ENCODE measurements at places on chromosomes 2 and 18. TPM values are rescaled to one million over a fixed set of nuclear protein-coding genes. Genes with fewer than 3 reads are reported as not detected.

PROM2 gene
- total RNA-seq: 0.77 TPM

CLK1 gene
- total RNA-seq: 907 TPM

ARHGEF4 gene
- 1.5 TPM for total RNA-seq

ASB3 gene
- 29.1 TPM for total RNA-seq

STAT4 gene
- total RNA-seq: 117 TPM

SERPINB3 gene
- not detected for total RNA-seq

SEPTIN10 gene
- 3.9 TPM for total RNA-seq

TMEM169 gene
- 1.6 TPM for total RNA-seq

FTCDNL1 gene
- total RNA-seq: 1.8 TPM

GRCh38 chr2:214881647-214882202 lies 72.2 kb upstream of the BARD1 start:
- no peak for DNase-seq

GRCh38 chr2:215460682-215461382 lies 25.0 kb upstream of the FN1 start:
- no peak for DNase-seq

DNA sequence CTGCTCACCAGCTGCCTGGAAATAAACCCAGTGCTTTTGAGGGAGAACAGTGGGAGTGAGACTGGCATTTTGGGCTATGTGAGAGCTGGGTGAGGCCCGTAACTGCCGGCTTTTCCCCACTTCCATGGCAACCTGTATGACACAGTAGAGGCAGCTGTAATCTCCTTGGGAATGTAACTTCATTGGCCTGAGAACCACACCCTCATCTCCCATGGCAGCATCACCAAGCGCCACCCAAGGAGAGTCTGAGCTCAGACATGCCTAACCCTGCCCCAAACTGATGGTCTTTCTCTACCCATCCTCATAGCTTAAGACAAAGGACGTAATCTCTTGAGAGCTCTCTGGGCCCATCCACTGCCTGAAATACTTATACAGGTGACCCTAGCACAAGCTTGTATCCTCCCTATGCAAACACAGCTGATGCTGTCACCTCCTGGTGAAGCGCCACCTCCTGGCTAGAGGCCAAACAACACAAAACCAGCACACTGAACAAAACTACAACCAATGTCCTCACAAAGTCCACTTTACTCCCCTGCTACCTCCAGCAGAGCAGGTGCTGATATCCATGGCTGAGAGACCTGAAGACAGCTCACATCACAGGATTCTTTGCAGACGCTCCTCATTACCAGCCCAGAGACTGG lies 763.4 kb upstream of the NRXN1 start:
- DNase-seq: no peak

DNA sequence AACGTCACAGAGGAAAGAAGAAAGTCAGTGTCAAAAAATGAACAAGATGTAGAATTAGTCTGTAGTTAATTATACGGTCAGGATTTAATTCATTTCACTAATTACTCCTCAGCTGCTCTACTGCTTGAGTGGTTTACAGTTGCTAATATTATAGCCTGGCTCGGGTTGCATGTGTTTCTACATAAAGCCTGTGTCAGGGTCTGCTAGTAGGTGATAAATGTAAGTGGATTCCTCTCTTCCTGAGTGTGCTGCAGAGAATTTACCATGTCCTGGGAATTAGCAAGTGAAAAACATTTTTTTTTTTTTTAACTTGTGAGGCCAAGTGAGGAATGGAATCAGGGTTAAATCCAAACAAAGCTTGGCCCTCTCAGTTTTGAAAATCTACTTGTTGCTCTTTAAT lies 622.6 kb downstream of the EPHA4 start:
- no peak for DNase-seq

GRCh38 chr2:23707096-23707495 lies 219.8 kb downstream of the ATAD2B start:
- DNase-seq: no peak

DNA sequence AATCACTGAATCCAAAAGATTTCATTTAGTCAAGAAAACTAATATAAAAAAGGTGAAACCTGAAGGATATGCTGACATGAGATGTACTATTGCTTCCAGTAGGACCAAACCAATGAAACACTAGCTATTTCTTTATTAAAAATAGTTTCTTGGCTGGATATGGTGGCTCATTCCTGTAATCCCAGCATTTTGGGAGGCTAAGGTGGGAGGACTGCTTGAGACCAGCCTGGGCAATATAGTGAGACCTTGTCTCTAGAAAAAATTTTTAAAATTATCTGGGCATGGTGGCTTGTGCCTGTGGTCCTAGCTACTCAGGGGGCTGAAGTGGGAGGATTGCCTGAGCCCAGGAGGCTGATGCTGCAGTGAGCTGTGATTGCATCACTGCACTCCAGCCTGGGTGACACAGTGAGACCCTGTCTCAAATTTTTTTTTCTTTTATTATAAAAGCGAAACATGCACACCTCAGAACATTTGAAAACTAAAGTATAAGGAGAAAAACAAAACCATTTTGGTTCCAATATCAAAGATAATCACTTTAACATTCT lies 266.2 kb downstream of the TGIF1 start:
- no peak for DNase-seq

DNA sequence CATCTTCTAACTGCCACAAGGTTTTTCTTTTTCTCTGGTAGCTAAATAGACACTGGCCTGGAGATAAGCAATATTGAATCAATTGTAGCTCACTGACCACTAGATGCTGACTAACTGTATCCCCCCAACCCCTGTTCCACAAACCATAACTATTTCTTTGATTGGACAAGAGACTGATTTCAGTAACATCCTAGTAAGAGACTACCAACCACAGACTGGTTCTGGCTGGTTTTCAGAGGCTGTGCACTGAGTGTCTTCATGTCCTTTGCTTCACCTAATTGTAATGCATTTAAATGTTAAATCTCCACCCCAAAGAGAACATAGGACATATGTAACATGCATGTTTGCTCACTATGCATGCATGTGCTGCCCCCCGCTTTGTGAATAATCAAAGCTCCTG lies 3.2 kb upstream of the AAK1 start:
- DNase-seq: no peak

DNA sequence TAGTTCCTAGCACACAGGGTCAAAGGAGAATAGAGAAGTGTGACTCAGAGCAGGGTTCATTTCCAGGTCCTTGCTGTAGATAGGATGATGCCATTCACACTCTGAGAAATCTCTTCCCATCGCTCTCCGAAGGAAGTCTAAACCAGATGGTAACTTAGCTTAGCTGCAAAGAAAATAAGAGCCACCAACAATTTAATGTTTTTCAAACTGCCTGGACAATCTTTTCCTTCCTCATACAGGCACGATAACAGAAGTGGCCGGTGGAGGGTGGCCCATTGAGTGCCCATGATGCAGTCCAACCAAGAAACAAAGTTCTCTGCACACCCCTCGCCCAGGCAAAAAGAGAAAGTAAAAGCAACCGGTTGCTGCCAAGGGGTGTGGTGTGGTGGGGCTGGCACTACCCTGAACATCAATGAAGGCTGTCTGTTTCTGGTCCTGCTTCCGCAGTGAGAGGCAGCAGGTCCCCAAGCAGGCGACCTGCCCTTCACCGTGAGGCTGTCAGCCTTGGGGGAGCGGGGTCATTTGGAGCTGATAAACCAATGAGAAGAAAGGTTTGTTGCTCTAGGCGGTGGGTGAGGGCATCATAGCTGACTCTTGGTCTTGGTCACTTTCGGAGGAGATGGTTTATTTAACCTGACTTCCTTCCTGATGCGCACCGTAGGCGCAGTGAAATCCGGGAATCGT lies 105.6 kb upstream of the CD302 start:
- peak; percentile 48 for DNase-seq

DNA sequence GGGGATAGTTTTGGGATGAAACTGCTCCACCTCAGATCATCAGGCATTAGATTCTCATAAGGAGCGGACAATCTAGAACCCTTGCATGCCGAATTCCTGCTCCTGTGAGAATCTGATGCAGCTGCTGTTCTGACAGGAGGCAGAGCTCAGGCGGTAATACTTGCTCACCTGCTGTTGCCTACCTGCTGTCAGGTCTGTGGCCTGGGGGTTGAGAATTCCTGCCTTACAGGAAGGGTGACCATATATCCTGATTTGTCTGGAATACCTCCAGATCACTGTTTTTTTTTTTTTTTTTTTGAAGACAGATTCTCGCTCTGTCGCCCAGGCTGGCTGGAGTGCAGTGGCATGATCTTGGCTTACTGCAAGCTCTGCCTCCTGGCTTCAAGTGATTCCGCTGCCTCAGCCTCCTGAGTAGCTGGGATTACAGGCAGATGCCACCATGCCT lies 21.7 kb downstream of the ACSL3 start:
- DNase-seq: no peak

GRCh38 chr2:129753261-129753660 lies 226.2 kb upstream of the RAB6C start:
- DNase-seq: no peak

- no peak for DNase-seq
These were observed 36.4 kb downstream of the RAMP1 start for GRCh38 chr2:237895544-237896506.

DNA sequence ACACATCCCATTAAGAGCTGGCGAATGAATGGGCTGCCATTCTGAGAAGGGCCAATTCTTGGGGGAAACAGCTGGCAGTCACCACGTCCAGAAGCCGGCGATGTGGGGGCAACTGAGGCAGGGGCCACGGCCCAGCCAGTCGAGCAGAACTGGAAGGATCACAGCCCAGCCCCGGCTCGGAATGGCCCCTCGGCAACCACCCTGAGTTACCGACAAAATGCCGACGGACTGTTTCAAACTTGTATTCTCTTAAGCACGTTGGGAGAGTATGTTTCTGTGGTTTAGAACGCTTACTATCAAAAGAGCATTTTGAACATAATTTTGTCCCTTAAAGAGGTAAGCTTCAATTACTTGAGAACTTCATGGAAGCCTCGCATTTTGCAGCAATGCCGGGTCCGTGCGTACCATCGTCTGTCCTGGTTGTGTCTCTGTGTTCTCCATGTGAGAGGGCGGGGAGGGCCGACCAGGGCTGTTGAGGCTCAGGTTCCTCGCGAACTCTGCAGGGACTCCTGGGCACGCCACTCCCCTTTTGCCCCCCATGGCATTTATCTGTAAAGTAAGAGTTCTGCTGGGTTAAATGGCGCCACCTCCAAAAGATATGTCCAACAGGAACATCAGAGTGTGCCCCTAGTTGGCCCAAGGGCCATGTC lies 155.9 kb downstream of the TWIST2 start:
- DNase-seq: no peak

GRCh38 chr2:211982162-211982561 lies 556.4 kb downstream of the ERBB4 start:
- DNase-seq: no peak

DNA sequence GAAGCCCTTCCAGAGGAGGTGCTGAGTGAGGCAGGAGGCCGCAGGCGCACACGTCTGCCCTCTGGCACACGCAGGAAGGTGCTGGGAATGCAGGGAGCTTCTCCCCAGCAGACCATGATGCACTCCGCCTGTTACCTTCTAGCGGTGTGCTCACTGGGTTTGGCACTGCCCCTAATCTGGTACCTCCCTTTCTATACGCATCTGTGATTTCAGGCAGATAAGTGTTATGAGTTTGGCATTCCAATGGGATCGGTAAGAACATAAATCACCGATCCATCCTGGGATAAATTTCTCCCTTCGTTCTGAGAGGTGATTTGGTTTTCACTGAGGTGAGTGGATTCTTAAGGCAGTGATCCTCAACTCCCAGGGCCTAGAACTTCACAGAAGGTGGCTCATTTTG lies 34.6 kb downstream of the ODC1 start:
- no peak for DNase-seq

DNA sequence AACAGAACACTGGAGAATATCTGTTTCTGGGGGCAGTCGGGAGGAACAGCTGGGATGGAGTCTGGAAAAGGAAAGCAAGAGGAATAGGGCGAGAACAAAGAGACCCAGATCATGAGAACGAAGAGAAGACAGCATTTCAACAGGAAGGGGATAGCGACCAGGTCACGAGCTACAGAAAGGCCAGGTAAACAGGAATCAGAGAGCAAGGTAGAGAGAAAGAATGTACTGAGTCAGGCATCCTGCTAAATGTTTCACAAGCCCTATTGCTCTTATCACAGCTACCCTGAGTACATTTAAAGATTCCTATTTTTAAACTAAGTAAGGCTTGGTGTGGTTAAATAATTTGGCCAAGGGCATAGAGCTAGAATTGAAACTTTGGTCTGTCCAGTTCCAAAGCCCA lies 254.9 kb upstream of the RAB12 start:
- DNase-seq: no peak

DNA sequence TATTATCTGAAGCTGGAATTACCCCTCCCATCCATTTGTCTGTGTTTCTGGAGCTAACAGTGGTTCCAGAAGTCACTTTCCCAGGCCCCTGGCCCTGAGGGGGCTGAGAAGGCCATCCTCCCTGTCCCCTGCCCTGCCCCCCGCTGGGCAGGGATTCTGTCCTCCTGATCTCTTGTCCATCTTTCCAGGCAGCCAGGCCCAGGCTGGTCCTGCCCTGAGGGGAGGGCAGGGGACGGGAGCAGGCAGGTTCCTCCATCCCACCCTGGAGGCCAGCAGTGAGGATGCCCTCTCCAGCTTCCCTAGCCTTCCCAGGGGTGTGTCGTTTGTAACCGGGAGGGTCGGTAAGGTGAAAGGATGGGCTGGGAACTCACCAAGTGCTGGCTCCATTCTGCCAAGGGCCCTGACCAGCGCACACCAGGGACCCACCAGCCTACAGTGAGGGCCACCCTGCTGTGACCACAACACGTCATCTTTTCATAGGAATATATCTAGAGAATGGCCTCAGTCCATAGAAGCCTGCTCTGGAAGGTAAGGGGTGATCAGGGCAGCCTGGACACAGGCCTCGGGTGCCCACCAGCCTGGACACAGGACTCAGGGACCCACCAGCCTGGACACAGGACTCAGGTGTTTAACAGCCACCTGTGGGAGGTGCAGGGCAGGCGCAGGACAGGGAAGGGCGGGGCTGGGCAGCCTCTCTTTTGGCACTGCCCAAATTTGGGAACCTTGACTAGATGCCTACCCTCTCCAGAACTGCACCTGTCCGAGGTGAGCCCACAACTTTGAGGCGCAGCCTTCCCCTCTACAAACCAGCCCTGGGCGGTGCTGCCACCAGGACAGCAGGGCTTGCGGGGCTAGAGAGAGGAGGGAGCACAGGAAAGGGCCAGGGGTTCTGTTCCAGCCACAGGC lies 35.8 kb upstream of the GPC1 start:
- DNase-seq: no peak

DNA sequence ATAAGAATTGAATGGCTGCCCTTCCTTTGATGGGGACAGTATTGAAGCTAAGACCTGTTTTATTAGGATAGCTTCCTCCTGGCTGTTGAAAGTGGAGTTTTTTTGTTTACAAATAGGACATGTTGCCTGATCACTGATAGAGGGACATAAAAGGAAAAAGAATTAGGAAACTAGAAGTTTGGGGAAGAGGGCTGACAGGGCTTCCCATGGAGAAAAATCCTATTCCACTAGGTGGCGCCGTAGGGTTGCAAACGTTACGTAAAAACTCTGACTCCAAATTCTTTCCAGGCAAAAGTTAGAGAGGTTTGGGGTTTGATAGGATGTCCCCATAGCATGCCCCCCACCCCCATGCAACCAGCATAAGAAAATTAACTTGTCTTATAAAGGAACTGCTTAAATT lies 11.1 kb upstream of the RBFA start:
- DNase-seq: no peak

GRCh38 chr18:74951165-74951760 lies 257.7 kb downstream of the PTGR3 start:
- DNase-seq: no peak
